ENCODE measurements at places on chromosomes 2 and 18.

DNA sequence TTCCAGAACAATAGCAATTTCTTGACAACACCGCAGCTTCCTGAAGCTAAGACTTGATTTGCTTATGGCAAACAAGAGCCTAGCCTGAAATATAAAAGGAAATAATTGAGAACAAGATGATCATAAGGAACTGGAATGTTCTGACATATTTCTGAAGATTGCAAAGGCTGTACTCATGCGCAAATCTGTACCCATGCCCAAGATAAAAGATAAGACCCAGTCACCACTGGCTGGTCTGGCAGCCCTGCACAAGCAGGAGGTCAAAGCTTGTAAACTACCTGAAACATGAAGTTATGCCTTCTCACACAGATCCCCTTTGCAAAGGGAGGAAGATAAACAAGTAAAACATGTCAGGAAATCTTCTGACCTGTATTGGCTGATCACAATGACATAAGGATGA lies 160.8 kb upstream of the GYPC start:
- DNase-seq: no peak

DNA sequence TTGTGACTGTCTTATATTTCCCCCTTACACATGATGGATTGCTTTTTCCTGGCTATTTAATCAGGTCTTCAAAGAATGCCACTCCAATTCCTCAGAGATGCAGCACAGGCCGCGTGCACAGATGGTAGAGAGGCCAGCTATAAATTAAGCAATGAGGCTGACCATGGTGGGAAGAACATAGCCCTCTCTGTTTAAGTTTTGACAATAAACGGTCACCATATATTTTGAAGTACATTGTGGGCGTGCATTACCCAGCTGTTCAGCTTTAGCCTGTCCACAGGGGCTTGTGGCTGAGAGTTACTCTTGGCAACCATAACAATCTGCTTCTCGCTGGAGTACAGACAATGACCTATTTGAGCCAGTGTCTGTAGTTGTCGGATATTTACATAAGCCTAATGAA lies 730.8 kb downstream of the DCC start:
- DNase-seq: no peak

DNA sequence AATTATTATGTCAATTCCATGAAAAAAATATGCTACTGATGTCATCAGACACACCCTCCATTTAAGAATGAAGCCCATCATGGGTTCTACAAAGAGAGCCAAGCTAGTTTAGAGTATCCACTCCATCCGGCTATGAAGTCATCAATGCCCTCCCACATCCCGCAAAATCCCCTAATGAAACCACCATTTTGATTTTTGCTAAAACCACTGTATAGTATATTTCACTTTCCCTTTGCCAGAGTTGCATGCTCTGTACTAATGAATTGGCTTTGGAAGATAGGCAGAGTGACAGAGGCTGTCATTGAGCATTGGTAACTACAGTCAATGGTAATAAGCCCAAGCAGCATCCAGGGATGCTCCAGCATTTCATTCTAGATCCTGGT lies 118.6 kb downstream of the ANKRD44 start:
- no peak for DNase-seq

DNA sequence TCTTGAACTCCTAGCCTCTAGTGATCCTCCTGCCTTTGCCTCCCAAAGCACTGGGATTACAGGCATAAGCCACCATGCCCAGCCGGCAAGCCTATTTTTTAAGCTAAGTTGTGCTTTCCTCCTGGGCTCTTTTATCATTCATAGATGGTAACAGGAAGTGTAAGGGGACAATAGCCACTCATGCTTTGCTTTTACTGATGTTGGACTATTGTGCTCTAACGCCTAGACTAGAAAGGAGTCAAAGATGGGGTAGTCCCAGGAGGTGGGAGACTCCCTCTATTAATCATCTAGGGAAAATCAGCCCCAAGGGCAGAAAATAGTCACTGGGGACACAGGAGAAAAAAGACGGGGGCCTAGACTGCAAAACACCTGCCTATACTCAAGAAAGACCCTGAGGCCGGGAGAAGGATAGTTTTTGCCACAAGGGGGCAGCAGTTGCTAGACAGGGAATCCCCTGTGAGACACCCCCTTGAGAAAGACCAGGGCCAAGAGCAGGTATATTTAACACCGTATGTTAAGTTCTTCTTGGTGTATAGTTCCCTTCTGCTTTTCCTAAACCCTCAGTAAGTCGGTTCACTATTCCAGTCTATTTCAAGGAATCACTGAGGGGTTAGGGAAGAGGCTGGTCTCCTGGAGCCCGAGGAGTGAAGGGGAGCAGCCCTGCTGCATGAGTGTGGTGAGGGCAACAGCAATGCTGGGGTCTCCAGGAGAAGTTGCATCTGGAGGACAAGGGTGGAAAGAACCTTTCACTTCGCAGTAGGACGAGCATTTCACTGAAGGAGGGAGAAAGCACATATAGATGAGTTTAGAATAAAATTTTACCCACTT lies 2.1 kb upstream of the CXCR1 start:
- peak; percentile 79 for DNase-seq

- DNase-seq: no peak
Measured at GRCh38 chr2:21643180-21643579, 519.4 kb downstream of the TDRD15 start.

DNA sequence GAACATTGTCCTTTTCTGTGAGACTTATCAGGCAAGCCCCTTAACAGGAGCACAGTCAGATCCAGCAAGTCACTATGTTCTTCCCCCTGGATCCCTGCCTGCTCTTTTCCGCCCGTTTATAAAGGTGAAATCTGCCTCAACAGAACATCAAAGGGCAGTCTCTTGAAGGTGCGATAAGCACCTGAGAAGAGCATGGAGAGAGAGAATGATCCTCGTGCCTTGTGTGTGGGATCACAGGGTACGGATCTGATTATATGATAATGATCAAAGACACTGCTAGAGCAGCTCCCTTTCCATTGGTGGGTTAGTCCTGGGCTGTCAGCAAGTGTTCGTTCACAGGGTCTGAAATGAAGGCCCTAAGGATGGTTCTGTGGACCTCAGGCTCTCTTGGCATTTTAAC lies 106.4 kb downstream of the ZAP70 start:
- DNase-seq: no peak

DNA sequence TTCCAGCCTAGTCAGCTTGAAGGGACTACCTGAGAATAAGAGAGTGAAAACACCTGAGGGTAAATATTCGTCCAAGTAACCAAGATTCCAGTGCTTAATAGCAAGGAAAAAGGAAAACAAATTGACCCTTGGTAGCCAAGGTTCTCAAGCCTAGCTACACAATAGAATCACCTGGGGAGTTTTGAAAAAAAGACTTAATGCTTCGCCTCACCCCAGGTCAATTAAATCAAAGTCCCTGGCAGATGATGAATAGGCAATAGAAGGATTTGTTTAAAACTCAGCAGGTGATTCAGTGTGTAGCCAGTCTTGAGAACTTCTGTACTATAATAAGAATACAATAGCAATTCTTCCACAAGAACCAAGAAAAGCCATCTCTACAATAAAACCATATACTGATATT lies 500.2 kb downstream of the XIRP2 start:
- no peak for DNase-seq

- DNase-seq: no peak
Measured at GRCh38 chr2:109287838-109288237, 158.8 kb downstream of the SH3RF3 start.

DNA sequence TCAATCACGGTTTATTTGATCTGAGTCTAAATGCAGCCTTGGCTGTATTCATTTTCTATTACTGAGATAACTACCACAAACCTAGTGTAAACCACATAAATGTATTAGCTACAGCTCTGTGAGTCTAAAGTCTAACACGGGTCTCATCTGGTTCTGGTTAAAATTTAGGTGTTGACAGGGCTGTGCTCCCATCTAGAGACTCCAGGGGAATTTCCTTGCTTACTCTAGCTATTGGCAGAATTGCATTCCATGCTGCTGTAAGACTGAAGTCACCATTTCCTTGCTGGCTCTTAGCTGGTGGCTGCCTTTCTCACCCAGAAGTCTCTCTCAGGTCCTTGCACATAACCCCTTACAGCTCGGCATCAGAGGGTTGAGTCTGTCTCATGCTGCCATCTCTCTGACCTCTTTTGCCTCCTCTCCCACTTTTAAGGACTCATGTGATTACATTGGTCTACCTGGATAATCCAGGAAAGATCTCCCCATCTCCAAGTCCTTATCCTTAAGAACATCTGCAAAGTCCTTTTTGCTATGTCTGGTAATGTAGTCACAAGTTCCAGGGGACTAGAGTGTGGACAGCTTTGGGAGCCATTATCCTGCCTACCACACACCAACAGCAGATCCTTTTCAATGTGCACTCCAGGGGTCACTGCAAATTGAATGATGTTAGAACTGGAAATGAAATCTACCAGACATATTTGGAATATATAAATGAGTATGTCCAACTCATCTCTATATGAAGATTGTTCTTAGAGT lies 207.0 kb upstream of the AGAP1 start:
- DNase-seq: no peak

DNA sequence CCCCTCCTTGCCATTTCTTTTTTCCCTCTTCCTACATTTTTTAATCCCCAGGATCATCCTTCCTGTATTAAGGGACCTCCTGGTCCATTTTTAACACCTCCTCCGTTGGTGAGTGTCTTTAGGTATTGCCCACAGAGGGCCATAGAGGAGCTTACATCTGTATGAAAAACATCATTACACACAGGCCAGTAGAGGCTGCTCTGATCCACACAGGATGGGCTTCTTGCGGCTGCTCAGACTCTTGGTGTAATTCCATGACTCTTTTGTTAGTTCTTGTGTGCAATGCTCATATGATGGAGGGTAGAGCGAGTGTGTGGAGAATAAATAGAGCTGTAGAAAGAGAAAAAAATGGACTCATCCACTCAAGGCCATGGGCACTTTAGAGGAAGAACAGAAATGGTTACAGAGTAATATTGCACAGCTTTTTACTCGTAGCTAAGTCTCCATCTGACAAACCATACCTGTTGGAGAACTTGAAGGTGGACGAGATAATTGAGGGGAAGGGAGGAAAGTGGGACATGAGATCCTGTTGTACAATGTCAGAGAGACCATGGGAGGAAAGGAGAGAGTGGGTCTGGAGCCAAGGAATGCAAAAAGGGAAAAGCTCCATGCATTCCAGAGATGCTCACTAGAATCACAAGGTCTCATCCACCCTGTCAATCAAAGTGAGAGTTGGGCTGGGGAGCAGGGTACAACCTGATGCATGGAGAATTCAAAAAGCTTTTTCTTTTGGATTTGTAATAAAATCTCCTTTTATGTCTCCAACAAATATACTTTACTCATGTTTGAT lies 129.7 kb upstream of the TNP1 start:
- DNase-seq: no peak

- DNase-seq: no peak
Measured at GRCh38 chr18:54323970-54324369, 33.7 kb downstream of the STARD6 start.

DNA sequence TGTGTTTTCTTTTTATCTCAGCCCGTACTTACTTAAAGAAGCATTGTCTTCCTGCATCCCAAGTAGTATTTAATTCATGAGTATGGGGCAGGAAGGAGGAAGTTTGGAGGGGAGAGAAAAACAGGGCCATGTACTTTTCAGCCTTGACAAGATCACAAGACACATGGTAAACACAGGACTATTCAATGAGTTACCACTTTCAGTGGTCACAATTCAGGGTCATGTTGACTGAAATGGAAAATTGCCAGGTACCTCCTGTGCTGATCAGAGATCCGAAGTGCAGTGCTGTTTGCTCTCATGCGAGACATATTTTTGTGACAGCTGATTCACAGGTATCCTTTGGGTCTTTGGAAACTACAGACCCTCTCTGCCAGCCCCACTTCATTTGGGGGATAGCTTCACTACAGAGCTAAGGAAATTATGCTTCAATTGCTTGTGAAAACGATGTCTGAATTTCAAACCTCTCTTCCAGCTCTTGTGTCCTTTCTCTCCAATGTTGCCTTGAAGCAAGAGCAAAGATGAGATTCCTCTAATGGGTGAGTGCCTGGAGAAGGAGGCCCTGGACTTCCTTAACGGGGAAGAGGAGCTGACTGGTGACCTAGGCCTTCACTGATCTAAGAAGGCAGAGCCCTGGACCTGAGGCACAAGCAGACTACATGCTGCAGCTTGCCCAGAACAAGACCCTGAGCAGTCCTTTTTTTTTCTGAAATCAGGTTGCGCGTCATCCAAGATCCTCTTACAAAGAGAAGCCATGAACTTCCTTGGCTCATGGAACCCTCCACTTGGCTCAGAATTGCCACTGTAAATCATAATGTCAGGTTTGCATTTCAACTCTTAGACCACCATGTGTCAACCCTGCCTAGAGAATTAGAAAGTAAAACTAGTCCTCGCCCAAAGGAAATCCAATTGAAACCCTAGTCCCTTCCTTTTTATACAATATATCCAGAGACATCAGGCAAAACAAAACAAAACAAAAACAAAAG lies 44.1 kb downstream of the EVA1A start:
- DNase-seq: no peak

- no peak for DNase-seq
Measured at GRCh38 chr18:38900031-38900430, 1334.4 kb upstream of the CELF4 start.

GRCh38 chr2:71613403-71613952 lies 160.1 kb downstream of the DYSF start:
- no peak for DNase-seq

DNA sequence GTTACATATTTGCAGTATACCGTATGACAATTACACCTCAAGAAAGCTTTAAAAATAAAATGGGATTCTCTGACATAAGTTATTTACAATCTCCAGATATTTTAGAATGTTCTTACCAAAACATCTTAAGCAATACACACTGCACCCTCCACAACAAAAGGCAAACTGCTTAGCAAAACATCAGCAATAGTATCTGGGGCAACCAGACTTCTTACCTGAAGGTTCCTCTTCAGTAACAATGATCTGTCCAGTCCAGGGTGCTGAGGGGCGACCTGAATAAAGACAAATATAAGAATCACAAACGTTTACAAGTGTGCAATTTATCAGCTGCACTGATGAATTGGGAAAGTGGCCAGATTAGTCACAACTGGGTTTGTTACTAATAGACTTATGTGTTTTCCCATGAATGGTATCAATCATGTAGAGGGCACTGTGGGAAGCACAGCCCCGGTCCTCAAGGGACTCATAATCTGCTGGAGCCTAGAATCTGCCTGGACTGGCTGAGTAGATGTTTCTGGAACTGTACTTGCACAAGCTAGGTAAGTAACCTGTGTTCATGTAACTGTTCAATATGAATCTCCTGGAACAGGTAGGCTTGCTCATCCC lies 70.7 kb downstream of the MYOM1 start:
- no peak for DNase-seq

All from CD4-positive, alpha-beta T cell treated with Interleukin-17A for 4 hours (primary cell).